ENCODE measurements at places on chromosomes 3 and 15.
A peak's percentile ranks its signal among the peaks of the same experiment; 100 is the strongest.

DNA sequence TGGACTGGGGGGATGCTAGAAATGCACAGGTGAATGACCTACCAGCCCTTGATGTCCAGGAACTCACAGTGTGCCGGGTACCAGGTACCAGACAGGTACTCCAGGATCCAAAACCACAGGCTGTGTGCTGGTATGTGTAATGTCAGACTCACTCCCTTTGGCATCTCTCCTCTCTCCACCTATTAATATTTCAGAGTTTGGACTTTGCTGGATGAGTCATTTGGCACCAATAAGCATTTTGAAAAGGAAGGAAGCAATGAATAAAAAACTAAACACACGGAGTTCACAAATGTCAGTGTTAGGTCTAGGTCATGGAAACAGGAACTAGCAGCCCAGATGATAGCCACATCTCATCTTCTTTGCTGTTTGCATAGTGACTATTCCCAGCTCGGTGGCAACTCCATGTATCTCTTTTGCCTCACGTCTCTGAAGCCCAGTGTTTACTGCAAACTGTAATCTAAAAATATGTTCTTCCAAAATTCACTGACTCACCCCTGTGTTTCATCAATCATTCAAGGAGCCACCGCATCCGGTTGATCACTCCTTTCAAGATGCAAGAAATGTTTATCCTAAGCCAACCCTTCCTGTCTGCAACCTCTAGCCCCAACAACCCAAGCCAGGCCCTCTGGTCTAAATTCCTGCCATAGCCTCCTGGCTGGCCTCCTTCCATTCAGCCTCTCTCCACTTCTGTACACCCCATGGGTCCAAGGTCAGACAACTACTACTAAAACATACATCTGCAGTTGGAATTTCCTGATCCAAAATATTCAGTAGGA lies 8.4 kb downstream of the ITGB5 start:
- no peak for DNase-seq

- DNase-seq = no peak
Measured at GRCh38 chr3:134419214-134419959, 45.1 kb upstream of the AMOTL2 start.

GRCh38 chr15:56927816-56928215 lies 9.4 kb downstream of the TCF12 start:
- DNase-seq = no peak

- DNase-seq = no peak
Measured at GRCh38 chr3:114364806-114365654, 71.2 kb downstream of the TIGIT start.

DNA sequence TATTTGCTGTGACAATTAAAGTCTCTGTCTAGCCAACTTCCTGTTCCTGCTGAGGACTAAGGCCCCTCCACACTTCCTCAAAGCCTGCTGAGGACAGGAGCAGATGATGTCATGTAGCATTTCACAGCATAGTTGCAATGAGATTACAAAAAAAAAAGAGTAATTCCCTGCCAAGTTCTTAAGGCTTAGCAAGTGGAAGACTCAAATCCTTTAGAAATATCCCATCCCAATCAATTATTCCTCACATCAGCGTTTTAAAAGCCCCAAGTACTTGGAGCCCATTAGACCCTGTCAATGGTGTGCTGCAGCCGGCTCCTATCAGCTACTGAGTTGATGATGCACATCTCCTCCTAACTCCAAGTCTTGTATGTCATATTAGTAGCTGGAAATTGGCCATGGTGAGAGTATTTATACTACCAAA lies 51.7 kb downstream of the TRANK1 start:
- DNase-seq = peak; percentile 71

- DNase-seq = no peak
Measured at GRCh38 chr3:66755924-66756323, 242.2 kb upstream of the KBTBD8 start.

- no peak for DNase-seq
Measured at GRCh38 chr3:35263477-35263876, 375.8 kb upstream of the ARPP21 start.

- DNase-seq = no peak
Measured at GRCh38 chr3:14412831-14413380, 10.5 kb downstream of the SLC6A6 start.

DNA sequence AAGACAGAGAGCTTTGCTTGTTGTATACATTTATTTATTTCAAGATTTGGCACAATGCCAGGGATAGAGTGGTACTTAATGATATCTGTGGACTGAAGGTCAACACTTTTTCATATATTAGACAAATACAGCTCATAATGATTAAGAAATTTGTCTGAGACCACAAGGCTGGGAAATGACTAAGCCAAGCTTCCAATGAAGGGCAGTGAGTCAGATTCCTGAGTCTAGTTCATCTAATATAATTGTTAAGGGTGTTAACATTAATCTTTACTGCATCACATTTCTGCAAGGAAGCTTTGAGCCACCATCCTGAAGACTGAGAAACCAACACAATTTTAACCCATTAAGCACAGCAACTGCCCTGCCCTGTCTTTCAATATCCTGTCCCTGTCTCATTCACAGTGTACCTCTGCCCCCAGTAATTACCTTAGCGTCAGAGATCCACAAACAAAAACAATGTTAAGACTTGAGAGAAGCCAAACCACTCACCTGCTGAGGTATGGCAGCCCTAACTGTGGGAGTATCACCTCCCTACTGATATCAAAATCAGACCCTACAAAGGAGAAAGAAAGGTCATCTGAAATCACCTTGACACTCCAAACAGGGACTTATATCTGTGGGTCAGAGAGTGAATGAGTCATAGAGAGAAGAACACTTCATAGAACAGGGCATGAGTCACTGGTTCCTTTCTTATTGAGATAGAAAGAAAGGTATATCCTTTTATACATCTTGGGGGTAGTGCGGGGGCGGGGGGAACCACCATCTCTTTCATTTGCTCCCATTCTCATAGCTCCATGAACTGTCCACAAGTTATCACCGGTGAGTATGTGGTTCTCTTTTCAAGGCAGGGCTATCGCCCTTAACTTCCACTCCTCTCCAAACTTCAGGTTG lies 74.7 kb downstream of the MAGI1 start:
- no peak for DNase-seq

- no peak for DNase-seq
Measured at GRCh38 chr3:113223475-113224281, 12.3 kb downstream of the BOC start.

DNA sequence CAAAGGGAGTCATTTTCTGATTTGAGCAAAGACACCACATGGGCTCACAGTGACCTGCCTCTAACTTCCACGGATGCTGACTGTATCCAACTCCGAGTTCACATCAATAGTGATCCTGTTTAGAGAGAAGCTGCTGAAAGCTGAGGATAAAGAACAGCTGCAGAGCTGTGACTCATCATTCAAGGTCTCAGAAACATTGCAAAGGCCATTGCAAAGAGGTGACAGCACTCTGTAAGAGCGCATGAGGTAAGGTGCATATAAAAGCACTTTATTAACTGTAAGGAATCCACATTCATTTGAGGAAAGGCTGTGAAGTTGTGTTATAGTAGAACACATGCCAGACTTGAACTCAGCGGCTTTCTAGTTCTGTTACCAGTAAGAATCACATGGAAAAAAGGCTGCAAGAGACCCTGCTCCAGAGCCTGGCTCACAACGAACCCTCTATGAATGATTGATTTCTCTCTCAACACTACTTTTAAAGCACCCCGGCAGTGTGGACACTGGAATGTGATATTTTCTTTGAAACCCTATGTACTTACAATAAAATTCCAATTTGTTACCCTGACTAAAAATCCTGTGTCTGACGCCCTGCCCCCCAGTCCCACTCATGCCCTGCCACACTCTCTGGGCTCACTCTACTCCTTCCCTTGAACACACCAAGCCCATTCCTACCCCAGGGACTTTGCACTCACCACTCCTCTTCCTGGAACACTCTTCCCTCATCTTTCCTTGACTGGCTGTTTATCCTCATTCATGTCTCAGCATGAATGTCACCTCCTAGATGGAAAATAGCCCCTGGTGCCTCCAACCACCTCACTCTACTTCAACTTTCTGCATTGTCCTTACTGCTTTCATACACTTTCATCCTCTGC lies 111.2 kb downstream of the LSM3 start:
- no peak for DNase-seq

GRCh38 chr15:98003518-98003917 lies 43.0 kb downstream of the ARRDC4 start:
- DNase-seq = no peak

GRCh38 chr15:50815958-50816590 lies 50.6 kb upstream of the SPPL2A start:
- no peak for DNase-seq

- peak; percentile 26 for DNase-seq
Measured at GRCh38 chr3:27479806-27480543, 4.2 kb downstream of the SLC4A7 start.

- DNase-seq = no peak
Measured at GRCh38 chr3:72479651-72480215, 368.5 kb downstream of the SHQ1 start.

DNA sequence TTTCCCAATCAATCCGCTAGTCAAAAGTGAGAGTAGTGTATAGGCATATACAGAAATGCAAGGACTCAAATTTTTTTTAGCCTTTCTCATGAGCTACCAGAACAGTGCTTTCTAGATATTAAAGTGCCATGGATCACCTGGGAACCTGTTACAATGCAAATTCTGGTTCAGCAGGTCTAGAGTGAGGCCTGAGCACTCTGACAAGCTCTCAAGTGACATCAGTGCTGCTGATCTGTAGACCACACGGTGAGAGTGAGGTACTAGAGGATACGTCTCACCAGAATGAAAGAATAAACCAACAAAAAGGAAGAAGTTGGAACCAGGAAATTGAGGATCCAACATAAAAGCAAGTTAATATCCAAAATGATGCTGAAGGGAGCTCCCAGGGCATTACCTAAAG lies 16.0 kb upstream of the PLA2G4D start:
- no peak for DNase-seq

DNA sequence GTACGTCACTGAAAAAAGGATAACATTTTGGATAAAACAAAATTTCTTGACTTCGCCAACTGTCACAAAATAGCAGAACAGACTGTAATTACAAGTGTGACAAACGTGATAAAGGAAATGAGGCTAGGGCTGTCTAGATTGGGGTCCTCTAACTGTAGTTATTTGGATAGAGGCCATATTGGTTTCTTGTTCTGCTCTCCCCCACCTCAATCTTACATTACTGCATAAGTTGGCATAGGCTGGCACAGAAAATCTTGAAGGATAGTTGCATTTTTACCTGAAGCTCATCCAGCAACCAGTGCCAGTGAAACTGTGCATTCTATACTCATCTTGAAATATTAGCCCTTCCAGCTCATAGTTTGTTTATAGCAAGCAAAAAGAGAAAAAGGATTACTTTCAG lies 84.6 kb downstream of the ITPR1 start:
- DNase-seq = no peak

DNA sequence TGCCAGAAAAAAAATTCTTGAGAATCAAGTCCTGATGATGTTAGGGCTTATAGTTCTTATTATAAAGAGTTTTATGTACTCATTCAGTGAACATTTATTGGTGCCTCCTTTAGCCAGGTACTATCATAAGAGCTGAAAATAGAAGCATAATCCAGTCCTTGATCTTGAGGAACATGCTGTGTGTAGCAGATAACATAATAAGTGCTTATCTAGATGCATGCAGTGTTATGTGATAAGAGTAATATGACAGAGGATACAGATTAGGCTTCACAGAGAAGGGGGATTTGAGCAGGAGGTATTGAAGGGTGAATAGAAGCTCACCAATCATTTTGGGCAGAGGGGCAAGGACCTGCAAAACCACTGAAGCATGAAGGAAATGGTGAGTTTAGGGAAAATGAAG lies 1.1 kb downstream of the CCR2 start:
- no peak for DNase-seq

- no peak for DNase-seq
Measured at GRCh38 chr3:69209413-69209812, 87.0 kb upstream of the LMOD3 start.

DNA sequence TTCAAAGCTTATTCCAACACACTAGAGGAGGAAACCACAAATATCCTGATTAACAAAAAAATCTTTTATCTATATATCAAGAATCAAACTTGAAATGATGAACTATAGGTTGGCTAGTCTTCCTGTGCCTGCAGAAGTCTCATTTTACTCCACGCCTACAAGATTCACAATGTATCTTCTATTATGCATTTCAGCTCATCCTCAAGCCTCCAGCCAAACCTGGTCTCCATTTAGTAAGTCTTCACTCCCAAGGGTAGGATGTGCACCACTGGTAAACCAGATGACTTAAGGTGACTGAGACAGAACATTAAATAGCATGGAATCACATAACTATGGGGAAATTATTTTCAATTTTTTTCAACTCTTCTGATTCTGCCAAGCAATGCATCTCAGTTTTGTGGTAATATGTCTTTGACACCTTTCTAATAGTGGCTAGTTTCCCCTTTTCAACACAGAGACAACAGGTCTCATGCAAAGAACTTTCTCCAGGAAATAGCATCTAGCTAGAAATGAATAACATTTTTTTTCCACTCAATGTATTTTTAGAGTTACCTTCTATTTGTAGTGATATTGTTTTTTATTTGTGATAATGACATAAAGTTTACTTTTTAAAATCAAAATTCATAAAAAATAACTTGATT lies 166.9 kb downstream of the TNIK start:
- no peak for DNase-seq

DNA sequence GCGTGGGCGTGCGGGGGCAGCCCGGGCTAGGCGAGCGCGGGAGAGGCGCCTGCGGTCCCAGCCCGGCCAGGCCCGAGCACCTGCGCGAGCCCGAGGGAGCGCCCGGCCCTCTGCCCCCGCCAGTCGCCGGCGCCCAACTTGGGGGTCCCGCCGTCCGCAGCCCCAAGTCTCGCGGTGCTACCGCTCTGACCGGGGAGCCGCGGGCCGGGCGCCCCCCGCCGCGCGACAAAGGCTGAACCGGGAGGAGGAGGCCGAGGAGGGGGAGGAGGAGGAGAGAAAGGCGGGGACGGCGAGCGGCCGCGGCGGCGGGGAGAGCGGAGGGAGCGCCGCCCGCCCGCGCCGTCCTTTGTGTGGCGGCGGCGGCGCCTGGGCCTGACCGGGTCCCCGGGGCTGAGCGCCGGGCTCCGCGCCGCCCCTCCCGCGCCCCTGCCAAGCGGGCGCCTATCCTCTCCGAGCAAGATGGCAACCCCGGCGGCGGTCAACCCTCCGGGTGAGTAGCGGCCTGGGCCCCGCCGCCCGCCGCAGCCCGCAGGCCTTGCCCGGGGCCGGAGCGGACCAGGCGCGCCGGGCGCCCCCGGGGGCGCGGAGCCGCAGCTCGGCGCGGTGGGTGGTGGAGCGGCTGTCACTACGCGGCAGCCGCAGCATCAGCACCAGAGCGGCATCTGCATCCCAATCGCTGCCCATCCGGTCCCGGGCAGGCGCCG lies at the start of gene ARNT2:
Gene ARNT2, plus strand, starts transcription at position 326 of the 704 bp plus-strand sequence. Its CDS starts 134 bp downstream, at position 460.
- no peak for DNase-seq

GRCh38 chr15:56160966-56161365 lies 82.7 kb downstream of the RFX7 start:
- no peak for DNase-seq

DNA sequence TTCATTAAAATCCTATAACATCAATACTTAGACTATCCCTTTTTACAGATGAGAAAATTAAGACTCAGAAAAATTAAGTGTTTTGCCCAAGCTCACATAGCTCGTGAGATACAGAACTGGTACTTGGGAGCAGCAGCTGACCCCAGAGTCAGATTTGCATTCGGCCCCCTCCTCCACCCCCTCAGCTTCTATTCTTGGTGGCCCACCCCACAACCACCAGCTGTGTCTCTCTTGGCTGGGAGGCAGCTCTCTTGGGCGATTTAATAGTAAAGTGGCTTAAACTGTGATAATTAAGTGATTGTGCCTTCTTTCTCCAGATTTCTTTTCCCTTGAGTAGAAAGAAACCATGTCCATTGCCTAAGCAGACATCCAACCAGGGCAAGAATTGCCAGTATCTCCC lies 203.6 kb upstream of the PDZRN3 start:
- no peak for DNase-seq

- DNase-seq = no peak
Measured at GRCh38 chr3:54573858-54574257, 354.0 kb downstream of the LRTM1 start.
